Dorsolateral prefrontal cortex (tissue), 122 donors: ENCODE measurements at places on chromosomes 3 and 15. TPM values are rescaled to one million over a fixed set of nuclear protein-coding genes. Genes with fewer than 3 reads are reported as not detected.
A peak's percentile ranks its signal among the peaks of the same experiment; 100 is the strongest.

Gene CLRN1
- not detected for total RNA-seq

Gene SNAPC5
- total RNA-seq, result 21.5 TPM

Gene IQCF5
- total RNA-seq, result not detected

Gene NLGN1
- 57.2 TPM for total RNA-seq

Gene SI
- not detected for total RNA-seq

Gene CD80
- not detected for total RNA-seq

Gene PROS1
- 11.5 TPM for total RNA-seq

Gene C3orf22
- not detected for total RNA-seq

Gene LDHAL6B
- total RNA-seq, result not detected

Gene ALS2CL
- 7.2 TPM for total RNA-seq

DNA sequence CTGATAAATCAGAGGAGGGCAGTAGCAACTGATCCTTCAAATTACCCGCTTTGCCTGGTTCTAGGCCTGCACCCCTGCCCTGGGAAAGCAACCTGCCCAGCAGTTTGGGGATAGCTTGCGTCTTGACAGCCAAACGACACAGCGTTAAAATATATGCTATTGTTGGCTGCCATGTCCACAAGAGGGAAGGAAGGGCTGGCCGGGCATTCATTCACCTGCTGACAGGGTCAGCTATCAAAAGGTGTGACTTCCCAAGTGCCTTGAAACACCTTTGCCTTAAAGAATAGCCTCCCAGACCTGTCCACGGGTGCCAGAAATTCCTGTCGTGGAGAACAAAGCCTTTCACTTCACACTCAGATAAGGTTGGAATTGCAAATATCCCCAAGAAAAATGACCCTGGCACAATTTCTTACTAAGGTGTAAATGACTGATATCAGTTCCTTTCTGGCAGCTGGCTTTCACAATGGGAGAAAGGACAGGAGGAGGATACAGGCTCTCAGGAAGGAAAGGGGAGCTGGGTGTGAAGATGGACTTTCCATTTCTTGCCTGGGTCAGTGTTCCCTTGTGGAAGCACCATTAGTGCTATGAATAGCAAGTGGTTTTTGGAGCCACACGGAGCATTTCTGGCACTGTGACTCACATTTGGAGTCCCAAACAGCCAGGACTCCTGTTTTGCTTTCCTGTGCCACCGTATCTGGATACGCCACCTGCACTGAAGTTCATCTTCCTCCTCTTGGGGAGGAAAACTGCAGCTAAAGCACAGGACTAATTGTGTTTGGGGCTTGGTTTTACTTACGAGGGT is 19.2 kb downstream of the ALDH1A3 start:
- DNase-seq, result no peak

- no peak for DNase-seq
These were observed 10.6 kb downstream of the ARPP19 start for GRCh38 chr15:52558196-52558595.

DNA sequence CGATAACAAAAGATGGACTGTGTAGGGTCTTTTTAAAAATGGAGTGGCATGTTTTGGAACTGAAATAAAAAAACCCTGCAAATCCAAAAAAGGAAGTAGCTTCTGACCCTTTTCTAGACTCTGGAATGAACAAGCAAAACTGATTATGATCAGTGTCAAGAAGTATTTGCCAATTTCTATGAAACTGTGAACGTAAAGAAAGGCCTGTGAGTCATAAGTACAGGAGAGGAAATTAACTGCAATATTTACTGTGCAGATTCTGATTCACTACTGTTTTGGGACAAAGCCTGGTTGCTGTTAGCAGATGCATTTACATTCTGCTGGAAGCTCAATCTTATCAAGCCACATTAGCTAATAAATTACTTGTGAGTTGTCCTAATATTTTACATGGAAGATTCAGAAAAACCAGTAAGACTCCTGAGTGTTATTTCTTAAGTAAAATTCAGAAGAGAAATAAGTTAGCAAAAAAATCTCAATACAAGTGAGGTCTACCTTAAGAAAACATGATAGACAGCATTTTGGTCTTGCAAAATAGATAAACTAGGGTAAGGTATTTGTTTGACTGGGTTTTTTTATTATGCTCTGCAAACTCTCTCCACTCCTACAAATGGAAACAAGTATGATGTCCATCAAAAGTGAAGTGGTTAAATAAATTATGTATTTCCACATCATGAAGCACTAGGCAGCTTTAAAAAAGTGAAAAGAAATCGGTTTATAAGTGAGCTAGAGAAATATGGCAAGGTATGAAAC is 90.2 kb upstream of the LMOD3 start:
- no peak for DNase-seq

- no peak for DNase-seq
These were observed 372.0 kb downstream of the NEK10 start for GRCh38 chr3:26997226-26997625.

DNA sequence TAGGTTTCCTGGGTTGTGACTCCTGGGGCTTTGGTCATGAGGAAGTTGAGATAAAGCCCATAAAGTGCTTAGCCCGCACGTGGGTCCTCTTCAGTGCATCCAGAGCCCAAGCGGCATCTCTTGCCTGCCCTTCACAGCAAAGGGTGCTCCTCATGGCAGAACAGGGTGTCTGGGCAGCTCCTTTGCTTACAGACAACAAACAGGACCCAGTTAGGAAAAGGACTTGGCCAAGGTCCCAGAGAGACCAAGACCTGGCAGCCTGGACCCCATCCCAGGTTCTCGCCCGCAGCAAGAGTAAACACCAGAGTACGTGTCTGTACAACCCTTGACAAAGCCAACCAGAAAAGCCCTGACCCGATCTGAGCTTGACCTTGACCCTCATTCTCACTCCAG is 27.0 kb downstream of the ALS2CL start:
- peak; percentile 6 for DNase-seq

GRCh38 chr3:2850701-2851100 is 259.5 kb downstream of the IL5RA start:
- DNase-seq, result no peak

DNA sequence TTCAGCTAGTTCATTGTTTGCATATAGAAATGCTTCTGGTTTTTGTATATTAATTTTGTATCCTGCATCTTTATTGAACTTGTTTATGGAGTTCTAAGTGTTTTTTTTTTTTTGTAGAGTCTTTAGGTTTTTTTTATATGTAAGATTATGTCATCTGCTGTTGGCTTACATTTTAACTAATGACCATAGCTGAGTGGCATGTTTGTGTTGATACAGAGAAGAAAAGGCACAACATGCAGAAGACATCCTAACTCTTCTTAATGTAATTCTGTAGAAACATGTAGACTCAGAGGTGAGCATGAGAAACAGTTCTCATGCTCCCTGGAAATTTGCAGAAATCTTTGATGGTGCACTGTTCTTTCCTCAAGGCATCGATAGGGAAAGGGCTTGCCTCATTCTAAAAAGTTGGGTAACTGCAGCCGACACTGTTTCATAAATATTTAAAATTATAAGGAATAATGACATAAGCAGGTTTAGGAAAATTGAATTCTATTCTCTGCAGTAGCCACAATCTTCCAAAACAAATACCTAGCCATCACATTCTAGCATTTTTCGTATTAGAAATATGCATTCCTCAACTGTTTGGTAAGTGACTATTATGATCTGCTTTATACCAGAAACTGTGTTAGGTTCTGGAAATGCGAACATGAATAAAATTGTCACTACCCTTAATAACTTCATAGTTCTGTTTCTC is 499.6 kb upstream of the KCNMB2 start:
- no peak for DNase-seq

DNA sequence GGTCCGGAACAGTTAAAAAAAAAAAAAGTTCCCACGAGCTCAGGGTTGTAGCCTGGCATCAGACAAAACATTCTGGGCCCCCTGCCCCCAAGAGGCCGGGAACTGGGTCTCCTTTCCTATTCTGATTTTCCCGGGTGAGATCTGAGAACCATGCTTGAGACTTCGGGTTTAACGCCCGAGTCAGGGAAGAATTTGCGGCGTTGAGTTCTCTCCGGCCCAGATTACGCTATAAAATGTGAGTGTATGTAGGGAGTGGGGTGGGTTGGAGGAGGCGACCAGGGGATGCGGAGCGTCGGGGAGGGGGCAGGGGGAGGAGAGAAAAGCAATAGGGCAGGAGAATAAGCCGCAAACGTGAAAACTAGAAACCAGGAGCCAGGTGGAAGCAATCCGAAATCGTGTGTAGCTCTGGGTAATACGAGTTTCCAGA is 2.7 kb downstream of the ZIC1 start:
- DNase-seq, result no peak

- DNase-seq, result no peak
These were observed 30.9 kb downstream of the PRKCD start for GRCh38 chr3:53191836-53192480.

DNA sequence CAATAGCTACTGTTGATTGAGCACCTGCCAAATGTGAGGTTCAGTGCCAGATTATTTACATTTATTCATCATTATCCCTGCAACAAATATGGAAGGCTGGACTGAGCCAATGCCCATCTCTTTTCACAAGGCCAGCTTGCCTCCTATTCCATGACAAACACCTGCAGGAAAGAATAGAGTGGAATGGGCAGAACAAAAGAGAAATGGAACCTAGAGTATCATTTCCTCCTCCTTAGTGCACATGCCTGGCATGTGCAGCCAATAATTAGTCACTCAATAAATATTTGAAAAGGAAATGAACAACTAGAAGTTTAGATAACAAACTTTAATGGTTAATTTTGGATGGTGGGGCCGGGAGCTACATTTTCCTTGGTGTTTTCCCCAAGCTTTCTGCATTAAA is 61.4 kb upstream of the MYRIP start:
- DNase-seq, result no peak

DNA sequence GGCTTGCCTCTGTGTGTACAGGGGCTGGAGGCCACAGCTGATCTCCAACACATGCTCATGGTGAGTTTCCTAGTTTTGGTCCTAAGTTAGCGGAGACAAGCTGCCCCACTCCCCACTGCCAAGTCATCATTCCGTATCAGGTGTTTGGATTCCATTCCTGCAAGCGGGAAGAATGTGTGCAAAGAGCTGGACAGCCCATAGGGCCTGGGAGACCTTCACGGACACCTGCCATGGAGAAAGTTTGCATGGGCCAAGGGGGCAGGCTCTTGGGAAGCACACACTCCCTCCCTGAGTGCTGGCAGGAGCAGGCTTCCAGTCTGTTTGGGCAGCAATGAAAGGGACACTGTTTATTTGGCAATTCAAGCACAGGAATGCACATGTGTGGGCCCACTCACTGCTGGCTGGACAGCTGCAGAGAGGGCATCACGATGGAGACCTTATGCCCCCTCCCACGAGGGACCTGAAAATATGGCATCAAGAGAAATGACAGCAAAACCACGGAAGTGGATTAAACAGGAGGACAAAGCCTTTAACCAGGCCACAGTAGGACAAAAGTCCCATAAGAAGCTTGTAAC is 149.7 kb downstream of the KLF13 start:
- DNase-seq, result peak; percentile 19

GRCh38 chr15:68972201-68973065 is 42.1 kb upstream of the NOX5 start:
- no peak for DNase-seq

- DNase-seq, result no peak
These were observed 422.1 kb upstream of the TGFBR2 start for GRCh38 chr3:30184091-30184810.

GRCh38 chr3:4776399-4776979 is 202.7 kb upstream of the BHLHE40 start:
- DNase-seq, result no peak

- DNase-seq, result no peak
These were observed 402.9 kb upstream of the ATP11B start for GRCh38 chr3:182390421-182390820.

DNA sequence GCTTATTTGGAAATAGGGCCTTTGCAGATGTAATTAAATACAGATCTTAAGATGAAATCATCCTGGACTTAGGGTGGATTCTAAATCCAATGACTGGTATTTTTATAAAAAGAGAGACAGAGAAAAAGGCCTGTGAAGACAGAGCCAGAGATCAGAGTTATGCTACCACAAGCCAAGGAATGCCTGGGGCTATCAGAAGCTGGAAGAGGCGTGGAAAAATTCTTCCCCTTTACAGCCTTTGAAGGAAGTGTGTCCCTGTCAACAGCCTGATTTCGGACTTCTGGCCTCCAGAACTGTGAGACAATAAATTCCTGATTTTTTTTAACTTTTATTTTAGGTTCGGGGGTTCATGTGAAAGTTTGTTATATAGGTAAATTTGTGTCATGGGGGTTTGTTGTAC is 154.1 kb upstream of the CADPS start:
- DNase-seq, result no peak

GRCh38 chr15:69305933-69306568 is 7.3 kb downstream of the PAQR5 start:
- DNase-seq, result no peak

DNA sequence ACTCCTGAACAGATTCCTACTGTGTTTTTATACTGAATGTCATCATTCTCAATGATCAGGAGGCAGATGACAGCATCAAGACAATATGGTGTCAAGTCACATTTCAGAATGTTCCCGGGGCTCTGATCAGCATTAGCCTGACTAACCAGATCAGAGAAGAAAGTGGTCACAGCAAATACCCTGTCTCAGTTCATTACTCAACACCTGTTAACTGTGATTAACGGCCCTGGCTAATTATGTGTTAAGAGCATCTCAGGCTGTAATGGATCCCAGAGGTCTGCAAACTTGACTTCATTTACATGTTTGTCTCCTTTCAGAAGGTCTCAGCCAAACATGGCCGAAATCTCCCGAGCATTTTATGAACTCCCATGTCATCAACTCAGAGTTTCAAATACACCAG is 833.7 kb downstream of the FHIT start:
- DNase-seq, result no peak

DNA sequence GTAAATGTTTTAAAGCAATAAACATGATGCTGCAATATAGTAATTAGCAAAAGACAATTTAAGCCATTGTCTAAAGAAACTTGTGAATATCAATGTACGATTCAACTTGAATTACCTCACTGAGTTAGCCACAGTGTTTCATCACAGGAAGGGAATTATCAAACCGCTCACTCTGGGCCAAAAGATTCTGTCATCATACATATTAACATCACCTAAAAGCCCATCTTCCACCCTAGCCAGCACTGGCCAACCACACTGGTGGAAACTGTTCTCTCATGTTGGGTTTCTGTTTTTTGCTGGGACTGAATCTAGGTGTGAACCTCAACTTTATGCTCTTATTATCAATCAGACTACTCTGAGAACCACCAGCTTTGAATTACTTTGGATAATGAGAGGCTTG is 497.7 kb upstream of the THBS1 start:
- DNase-seq, result no peak
